Activated CD4-positive, alpha-beta T cell treated with anti-CD3 and anti-CD28 coated beads for 36 hours (primary cell): ENCODE measurements at places on chromosomes 16 and 17. TPM values are rescaled to one million over a fixed set of nuclear protein-coding genes. Genes with fewer than 3 reads are reported as not detected.

DNA sequence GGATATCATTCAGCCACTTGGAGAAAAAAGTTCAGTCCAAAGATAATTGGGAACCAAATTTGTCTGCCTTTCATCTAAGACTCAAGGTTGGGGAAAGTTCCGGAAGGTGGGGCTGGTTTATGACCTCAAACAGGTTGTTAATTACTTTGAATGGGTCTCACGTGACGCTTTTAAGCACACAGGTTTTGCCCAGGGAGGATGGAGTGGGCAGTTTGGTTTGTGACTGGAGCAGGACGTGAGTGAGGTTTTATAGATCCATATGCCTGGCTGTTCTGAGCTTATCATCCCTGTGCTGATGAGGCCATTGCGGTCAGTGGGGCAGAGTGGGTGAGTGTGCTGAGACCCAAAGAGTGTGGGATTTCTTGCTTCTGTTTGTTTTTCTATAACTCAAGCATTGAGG lies 38.7 kb upstream of the GPRC5B start:
- peaks cover 4% of the 10 kb centered on the region for H3K27me3 ChIP-seq
- no peak overlapping the region for H3K27ac ChIP-seq
- no peak overlapping the region for H3K4me3 ChIP-seq
- no peaks in the 10 kb centered on the region for H3K36me3 ChIP-seq

- peaks cover 14% of the 10 kb centered on the region for H3K27me3 ChIP-seq
- H3K36me3 ChIP-seq = no peaks in the 10 kb centered on the region
- H3K27ac ChIP-seq = no peak overlapping the region
These were observed 16.0 kb upstream of the HEATR6 start for GRCh38 chr17:60094754-60095153.

- no peaks in the 10 kb centered on the region for H3K27me3 ChIP-seq
- peaks cover 5% of the 10 kb centered on the region for H3K36me3 ChIP-seq
- H3K4me1 ChIP-seq = peaks cover 87% of the 10 kb centered on the region
- DNase-seq = peak; percentile 20
These were observed 25.4 kb downstream of the CCR7 start for GRCh38 chr17:40539711-40540411.

GRCh38 chr17:78844301-78845005 lies 3.8 kb upstream of the USP36 start:
- no peak overlapping the region for H3K27ac ChIP-seq
- H3K27me3 ChIP-seq = no peaks in the 10 kb centered on the region
- peaks cover under 1% of the 10 kb centered on the region for H3K36me3 ChIP-seq
- no peak overlapping the region for H3K4me3 ChIP-seq
- H3K4me1 ChIP-seq = peaks cover 21% of the 10 kb centered on the region
- peak; percentile 56 for DNase-seq

The PYY gene
- not detected for total RNA-seq
